ENCODE measurements at places on chromosomes 6 and 20.

DNA sequence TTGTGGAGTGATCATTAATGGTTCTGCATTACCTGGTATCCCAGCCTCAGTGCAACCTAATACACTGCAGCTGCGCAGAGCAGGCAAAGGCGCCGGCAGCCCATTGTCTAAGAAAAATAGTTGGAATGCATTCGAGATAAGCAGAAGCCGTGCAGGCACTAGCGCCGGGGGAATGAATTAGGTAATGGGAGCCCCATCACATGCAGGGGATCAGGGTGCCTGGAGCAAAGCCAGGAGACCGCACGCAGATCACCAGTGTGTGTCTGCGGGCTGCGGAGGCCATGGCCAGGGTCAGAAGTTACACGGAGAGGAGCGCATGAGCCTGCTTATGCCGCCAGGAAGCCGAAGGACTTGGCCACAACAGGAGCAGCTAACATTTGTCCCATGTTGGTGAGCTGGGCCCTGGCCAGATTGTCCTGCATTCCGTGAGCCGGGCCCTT, 156.8 kb downstream of the DLL1 start:
- no peak for DNase-seq

DNA sequence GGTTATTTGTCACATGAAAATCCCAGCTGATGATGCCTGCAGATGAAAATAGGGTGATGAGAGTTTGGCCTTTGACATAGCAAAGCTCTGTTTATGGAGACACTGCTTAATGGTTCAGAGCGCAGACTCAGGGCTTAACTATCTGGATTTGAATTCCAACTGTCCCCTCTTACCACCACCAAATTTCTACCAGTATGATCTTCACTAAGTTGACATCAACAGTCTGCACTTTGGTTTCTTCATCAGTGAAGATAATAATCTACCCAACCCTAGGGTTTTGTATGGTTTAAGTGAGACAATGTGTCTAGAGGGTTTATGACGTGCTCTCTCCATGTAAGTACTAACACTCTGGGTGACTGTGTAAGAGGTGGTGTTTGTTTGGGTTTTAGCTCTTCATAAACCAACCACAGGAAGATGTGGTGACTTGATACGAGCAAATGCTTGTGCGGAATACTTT, 151.4 kb upstream of the TNFAIP3 start:
- peak; percentile 33 for DNase-seq

GRCh38 chr6:155121294-155121693, 126.2 kb downstream of the TIAM2 start:
- DNase-seq, result no peak

DNA sequence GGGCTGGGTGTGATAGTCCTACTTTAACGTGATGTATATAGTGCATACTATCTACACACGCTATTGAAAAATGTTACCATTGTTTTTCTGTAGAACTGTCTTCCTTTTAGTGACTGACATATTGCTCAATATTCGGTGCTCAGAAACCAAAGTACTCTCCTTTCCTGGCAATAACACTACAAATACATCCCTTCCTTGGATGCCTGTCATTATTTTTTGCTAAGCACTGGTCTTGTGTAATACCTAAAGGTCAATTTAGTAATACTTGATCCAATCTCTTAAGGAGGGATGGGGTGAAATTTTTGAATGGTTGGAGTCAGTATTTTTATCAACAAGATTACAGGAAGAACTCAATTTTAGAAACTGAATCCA, 23.9 kb downstream of the CNR1 start:
- no peak for DNase-seq

GRCh38 chr6:161481786-161482516, 208.1 kb upstream of the AGPAT4 start:
- DNase-seq, result no peak

GRCh38 chr6:4809999-4810918, 34.1 kb downstream of the CDYL start:
- DNase-seq, result peak; percentile 62

GRCh38 chr6:43444036-43444435, 11.3 kb downstream of the DLK2 start:
- DNase-seq, result no peak

- no peak for DNase-seq
These were observed 97.7 kb downstream of the LY86 start for GRCh38 chr6:6686176-6686575.

DNA sequence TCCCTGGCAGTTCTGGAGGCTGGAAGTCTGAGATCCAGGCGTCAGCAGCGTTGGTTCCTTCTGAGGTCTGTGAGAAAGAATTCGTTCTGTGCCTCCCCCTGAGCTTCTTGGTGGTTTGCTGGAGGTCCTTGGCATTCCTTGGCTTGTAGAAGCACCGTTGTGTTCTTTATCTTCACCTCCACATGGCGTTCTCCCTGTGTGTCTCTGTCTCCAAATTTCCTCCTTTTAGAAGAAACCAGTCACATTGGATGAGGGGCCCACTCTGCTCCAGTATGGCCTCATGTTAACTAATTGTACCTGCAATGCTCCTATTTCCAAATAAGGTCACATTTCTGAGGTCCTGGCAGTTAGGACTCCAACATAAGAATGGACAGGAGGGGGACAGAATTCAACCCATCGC, 73.0 kb upstream of the BACH2 start:
- no peak for DNase-seq

GRCh38 chr6:82160255-82160990, 87.1 kb downstream of the IBTK start:
- no peak for DNase-seq

DNA sequence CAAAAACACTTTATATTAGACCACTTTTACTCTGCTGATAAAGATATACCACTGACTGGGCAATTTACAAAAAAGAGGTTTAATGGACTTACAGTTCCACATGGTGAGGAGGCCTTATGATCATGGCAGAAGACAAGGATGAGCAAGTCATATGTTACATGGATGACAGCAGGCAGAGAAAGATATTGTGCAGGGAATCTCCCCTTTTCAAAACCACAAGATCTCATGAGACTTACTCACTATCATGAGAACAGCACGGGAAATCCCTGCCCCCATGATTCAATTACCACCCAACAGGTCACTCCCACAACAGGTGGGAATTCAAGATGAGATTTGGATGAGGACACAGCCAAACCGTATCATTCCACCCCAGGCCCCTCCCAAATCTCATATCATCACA, 1383.8 kb upstream of the MAP3K7 start:
- no peak for DNase-seq

DNA sequence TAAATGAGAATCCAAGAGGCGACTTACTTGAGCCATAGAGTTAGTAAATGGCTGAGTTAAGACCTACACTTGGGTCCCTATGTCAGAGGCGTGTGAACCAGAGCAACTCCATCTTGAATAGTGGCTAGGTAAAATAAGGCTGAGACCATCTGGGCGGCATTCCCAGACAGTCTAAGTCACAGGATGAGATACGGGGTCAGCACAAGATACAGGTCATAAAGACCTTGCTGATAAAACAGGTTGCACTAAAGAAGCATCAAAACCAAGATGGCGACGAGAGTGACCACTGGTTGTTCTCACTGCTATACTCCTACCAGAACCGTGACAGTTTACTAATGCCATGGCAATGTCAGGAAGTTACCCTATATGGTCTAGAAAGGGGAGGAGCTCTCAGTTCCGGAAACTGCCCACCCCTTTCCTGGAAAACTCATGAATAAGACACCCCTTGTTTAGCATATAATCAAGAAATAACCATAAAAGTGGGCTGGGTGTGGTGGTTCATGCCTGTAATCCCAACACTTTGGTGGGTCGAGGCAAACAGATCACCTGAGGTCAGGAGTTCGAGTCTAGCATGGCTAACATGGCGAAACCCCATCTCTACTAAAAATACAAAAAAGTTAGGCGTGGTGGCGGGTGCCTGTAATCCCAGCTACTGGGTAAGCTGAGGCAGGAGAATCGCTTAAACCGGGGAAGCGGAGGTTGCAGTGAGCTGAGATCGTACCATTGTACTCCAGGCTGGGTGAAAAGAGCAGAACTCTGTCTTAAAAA, 43.9 kb upstream of the EEF1A1 start:
- no peak for DNase-seq

DNA sequence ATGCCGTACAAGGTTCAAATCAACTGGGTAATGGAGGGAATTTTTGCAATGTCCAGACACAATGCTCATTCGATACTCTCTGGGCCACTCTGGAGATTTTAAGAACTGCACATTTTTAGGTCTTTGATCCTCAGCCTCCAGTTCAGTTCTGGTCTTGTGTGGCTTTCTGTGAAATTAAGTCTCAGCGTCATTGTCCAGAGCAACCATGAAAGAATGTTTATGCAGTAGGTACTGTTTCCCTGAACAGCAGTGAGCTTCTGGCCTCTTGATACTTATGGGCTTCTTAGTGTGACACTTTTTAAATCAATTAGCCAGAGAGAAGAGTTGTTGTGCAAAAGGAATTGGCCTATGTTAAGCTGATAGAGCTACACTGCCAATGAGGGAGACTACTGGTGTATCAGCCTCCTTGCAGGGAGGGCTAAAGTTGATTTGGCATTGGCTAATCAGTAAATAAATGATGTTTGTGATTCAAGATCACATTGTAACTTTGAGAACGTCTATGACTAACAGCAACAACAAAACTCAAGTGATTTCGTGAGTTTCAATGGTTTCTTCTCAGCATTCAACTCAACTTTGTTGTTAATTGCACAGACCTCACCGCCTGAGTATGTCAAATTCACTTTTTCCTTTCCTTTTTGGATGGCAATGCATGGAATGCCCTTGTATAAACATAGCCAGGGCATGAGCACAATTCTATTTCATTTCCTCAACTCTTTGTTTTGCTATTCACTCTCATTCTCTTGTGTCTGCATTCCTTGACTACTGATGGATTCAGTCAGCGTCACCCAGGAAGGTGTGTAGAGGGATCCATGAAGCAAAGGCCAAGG, 85.1 kb downstream of the GJA1 start:
- DNase-seq, result peak; percentile 62

- DNase-seq, result no peak
These were observed 8.6 kb downstream of the BYSL start for GRCh38 chr6:41929924-41930323.

GRCh38 chr6:163707387-163708355, 293.2 kb downstream of the QKI start:
- no peak for DNase-seq

DNA sequence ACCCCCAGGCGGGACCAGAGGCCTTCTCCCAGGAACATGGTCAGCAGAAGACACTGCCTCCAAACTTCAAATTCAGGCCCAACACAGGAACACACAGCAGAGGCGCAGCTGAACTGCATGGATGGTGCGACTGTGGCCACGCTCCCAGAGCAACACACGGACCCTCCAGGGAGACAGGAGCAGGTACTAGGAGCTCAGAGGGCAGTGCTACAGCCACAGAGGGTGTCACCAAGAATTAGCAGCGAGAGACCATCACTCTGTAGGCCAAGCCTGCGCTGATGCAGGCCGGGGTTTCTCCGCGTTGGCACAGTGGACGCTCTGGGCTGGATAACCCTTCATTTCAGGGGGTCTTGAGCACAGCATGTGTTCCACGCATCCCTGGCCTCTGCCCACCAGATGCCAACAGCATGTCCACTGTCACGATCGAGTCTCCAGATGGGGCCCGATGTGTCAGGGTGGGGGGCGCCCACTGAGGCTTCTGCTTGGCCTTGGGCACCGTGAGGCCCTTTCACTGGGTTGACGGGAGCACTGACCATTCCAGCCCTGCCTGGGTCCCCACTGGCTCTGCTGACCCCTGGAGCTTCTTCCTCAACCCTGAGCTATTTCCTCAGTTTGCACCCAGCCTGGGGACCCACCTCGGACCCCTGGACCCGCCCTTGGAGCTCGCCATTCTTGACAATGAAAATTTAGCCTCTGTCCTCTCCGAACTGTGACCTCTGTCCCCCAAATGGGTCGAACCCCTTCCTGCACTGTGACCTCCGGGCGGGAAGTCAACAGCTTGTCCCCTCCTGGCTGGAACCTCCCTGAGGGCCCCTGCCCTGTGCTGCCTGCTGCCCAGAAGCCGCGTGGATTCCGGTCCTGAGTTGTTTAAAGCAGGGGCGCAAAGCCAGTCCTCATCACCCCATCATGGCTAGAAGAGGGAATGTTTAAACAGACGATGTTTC, 239.4 kb downstream of the DLL1 start:
- no peak for DNase-seq

DNA sequence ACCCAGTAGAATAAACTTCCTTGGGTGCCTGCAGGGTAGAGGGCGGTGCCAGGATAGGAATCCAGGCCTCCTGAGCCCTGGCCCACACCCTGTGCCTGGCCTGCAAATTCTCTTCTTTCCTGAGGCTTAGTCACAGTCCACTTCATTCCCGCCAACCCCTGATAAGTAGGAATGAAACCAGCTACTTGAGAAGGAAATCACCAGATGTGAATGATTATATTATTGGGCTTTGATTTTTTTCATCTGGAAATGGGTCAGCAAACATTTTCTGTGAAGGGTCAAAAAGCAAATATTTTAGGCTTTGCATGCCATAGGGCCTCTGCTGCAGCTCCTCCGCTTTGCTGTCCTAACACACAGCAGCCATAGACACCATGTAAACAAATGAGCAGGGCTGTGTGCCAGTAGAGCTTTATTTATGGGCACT, 50.2 kb downstream of the STK35 start:
- peak; percentile 35 for DNase-seq

- DNase-seq, result no peak
These were observed 129.8 kb downstream of the TMEM242 start for GRCh38 chr6:157193443-157193996.

DNA sequence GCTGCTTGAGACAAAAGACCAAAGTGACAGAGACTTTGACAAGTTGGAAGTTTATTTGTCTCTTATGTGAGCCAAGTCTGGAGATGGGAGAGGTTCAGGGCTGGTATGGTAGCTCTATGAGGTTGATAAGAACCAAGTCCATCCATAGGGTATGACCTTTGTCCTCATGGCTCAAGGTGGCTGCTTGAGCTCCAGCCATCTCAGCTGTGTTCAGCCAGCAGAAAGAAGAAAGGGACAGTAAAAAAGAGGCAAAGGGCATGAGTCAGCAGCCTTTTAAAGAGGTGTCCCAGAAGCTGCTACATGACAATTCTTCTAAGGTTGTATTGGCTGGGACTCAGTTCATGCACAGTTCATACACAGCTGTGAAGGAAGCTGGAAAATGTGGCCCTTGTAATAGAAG, 49.0 kb downstream of the CD40 start:
- no peak for DNase-seq

DNA sequence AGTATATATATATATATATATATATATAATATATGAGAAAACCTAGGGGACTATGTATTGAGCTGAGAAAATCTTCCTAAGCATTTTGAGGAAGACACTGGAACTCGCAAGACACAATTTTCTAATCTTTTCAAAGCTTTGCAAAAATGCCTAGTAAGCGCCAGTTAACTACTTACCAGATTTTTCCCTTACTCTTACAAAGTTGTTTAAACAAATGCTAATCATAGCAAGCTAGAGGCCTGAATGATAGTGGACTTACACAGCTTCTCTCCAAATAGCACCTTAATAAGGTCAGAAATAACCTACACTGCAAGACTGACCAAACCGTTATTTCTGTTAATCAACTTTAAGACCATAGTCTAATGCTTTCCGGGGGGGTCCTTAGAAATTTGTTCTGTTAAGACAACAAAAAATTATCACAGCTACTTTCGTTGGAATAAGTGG, 56.1 kb upstream of the HFE start:
- DNase-seq, result peak; percentile 51

DNA sequence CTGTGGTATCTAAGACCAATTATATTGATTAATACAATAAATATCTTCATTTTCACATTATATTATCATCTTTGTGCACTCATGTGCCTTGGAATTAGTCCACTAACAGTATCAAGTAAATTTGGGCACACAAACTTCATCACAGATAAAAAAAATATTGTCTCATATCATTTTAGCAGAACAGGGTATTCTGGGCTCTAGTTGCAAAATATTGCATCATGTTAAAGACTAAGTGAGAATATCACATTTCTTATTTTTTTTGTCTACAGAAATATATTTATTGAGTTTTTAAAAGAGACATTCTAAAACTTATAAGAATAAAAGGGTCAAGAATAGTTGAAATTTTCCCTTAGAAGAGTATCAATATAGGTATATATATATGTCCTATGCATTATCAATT, 754.1 kb upstream of the MAN1A1 start:
- DNase-seq, result no peak
